Calu3 (cell line): ENCODE measurements at places on chromosomes 11 and 22.

DNA sequence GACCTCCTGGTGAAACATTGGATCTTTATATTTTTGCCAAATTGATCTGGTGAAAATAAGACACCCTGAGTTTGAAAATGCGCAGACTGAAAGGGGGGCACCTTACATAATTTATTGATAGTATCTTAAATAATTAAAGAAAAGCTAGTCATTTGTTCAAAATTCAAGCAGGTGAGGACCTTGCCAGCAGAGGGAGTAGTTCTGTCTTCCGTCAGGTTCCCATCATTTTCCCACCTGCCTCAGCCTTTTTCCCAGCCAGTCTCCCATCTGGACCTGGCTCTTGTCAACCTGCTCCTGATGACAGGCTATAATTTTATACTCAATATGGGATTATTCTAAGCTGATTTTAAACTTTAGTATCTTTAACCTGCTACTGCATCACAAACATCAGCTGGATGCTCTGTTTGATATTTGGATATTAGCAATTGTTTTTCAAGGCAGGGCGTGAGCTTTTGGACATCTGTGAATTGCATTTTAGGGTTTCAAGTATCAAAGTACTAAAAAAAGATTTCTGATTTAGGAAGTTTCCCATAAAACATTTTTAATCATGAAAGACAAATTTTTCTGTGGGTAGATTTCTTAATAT is 132.0 kb downstream of the ELP4 start:
- peak; percentile 55 for DNase-seq

GRCh38 chr11:86500500-86501140 is 125.9 kb downstream of the CCDC81 start:
- DNase-seq, result no peak

DNA sequence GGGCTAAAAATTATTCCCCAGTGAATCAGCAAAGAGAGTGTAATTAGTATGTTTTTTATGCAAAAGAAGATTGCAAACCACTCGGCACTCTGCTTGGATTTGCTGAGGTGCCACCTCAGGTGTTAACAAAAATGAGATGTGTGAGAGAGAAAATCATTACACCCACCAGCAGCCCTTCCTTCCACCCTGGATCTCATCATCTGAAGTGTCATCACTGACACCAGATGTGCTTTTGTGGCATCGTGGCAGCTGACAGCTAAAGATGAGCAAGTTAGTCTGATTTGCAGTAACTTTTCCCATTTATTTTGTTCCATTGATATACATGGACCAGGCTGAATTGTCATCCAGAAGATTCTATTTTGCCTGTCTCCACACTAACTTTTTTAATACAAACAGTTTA is 44.6 kb upstream of the PAK1 start:
- no peak for DNase-seq

DNA sequence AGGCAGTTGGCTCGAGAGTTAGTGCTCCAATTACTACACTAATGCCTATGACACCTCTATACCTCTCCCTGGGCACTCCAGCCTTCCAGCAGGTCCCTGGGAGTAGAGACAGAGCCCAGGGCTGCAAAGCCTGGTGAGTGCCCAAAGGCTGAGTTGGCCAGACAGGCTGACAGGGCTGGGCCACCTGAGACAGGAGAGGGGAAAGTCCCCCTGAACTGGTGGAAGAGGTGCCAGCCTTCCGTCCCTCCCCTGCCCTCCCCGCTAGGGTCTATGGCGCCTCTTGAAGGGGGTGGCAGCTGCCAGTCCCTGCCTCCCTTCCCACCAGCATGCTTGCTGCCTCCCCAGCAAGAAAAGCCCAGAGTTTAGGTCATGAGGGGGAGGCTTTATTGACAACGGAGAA is 3.0 kb downstream of the KCNJ11 start:
- DNase-seq, result no peak

DNA sequence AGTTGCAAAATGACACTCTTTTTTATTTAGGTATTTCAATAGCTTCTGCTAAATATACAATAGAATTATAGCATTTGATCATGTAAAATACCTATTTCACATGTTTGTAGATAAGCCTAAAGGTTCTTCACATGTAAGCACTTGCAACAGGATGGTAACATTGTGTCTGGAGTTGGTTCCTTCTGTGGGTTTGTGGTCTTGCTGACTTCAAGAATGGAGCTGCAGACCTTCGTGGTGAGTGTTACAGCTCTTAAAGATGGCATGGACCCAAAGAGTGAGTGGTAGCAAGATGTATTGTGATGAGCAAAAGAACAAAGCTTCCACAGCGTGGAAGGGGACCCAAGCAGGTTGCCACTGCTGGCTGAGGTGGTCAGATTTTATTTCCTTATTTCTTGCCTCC is 246.4 kb upstream of the PDGFD start:
- DNase-seq, result no peak

- no peak for DNase-seq
Measured at GRCh38 chr11:48122246-48122645, 94.4 kb upstream of the OR4B1 start.

DNA sequence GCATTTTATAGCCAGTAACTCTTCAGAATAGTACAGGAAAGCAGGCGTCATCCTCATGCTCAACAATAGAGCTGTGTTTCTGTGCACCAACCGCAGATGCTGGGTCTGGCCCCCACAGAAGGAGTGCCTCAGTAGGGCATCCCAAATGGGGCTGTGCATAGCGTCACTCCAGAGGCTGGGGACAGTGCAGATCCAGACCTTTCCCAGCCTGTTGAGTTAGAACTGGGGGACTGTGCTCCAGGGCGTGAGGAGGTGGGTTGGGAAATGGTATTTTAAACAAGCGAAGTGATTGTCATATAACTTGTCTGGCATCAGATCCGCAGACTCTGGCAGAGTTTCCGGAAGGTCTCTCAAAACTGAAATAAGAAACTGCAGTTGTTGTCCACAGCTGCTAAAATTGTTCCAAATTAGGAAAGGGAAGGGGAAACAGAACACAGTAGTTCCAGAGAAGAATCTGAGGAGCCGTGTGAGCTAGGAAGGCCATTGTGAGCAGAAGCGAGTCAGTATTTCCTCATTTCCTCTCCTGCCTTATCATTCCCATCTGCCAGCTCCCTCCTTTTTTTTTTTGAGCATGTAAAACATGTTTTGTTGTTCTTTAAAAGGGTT is 52.2 kb downstream of the JAM3 start:
- no peak for DNase-seq

DNA sequence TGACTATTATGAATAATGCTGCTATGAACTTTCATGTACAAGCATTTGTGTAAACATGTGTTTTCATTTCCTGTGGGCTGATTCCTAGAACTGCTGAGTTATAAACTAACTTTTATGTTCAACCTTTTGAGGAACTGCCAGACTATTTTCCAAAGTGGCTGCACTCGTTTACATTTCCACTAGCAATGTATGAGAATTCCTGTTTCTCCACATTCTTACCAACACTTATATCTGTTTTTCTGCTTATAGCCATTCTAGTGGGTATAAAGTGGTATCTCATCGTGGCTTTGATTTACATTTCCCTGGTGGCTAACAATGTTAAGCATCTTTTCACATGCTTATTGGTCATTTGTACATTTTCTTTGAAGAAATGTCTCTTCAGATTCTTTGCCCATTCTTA is 35.2 kb upstream of the SCUBE2 start:
- DNase-seq, result no peak

DNA sequence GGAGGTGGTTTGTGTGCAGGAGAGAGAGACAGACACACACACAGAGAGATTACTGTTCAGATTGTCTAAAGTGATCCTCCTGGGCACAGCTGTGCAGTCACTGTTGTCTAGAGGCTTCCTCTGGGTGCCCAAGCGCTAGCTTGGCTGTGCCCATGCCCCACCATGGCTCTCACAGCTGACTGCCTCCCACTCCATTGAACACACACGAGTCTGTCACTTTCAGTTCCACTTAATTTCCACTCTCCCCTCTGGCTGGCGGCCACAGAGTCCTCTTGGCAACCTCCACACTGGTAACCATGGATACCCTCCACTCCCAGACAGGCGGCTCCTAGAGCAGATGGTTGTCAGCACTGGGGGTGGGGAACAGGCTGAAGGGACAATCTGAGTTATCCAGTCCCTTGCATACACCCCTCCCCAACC is 29.1 kb downstream of the MAP6 start:
- no peak for DNase-seq

DNA sequence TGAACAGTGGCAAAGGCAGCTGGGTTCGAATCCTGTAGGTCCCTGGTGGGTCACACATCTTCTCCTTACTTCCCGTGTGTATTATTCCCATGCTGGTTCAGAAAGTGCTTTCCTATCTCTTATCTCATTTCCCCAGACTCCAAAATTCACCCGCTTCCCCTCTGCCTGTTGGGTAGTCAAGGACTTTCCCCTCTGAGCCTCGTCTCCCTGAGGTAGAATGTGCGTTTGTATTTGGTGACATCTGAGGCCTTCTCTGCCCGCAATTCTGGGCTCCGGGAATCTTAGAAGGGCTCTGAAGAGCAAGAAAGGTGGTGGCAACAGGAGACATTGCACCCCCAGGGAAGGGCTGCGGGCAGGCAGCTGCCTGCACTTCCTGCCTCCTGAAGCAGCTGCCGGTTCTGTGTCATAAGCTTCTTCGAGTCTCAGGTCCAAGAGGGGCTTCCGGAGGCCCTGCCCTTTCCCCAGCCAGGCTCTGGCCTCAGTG is 5.9 kb downstream of the LRRC32 start:
- no peak for DNase-seq

DNA sequence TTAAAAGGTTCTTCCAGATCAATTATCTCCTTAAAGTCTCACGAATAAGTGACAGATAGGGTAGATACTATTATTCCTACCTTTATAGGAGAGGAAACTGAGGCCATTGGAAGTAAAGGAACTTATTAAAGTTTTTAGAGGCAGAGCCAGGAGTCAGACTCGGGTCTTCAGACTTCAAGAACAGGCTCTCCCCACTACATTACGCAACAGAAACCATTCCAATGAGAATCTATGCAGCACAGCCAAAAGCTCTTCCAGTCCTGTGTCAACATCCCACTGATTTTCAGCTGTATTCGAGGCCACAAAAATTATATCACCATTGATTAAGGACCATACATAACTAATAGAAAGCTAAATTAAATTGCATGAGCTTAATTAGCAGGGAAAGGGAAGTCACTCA is 77.4 kb downstream of the RELT start:
- DNase-seq, result no peak

GRCh38 chr22:23697031-23697970 is 6.5 kb downstream of the RGL4 start:
- no peak for DNase-seq
